Suppressor macrophage (primary cell): ENCODE measurements at places on chromosomes 3 and 15.

DNA sequence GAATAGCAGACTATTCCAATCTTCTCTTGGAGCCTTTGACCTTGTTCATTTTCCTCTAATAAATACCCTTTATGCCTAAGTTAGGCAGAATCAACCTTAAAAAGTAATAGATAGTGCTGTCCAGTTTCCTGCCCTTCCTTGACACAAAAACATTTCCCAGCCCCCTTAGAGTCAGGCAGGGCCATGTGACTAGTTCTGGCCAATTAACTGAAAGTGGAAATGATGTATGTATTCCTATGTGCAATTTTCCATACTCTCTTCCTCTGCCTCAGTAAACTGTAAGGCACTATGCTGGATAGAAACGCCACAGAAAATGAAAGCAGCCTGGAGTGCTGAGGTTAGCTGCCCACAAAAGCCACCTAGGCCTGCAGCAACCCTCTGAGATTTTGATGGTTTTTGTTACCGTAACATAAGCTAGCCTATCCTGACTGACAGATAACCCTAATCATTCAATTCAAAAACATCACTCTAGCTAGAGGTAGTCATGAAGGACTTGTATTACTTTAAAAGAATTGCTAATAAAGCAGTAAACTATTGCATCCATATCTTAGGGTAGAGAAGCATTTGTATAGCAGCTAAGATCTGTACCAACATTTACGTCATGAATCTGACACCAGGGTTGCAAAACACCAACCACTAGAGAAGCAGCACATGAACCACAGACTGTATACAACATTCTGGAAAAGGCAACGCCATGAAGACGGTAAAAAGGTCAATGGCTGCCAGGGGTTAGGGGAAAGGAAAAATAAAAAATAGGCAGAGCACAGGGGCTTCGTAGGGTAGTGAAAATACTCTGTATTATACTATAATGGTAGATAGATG, 112.9 kb downstream of the ULK4 start:
- no peak for DNase-seq

- DNase-seq, result no peak
These were observed 19.1 kb downstream of the FAM174B start for GRCh38 chr15:92636401-92636907.

- DNase-seq, result no peak
These were observed 9.1 kb downstream of the CD80 start for GRCh38 chr3:119550192-119550910.

DNA sequence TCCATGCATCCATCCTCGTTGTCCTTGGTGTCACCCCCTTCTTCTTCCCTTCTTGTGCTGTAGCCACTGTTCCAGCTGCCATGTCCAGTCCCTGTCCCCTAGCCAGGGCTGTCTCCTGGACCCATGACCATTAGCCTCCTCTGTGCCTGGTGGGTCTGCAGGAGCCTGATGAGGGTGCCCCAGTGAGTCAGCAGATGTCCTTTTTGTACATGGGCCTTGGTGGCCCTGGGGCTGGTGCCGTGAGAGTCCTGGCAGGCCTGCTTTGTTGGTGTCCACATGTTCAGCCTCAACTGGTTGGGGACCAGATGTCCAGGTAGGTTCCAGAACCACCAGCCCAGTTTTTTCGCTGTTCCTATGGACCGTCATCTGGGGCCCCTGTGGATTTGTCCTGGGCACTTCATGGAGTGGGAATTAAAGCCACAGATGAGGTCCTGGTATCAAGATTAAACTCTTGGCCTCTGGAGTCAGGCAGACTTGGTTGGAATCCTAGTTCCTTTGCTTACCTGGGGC, 66.1 kb downstream of the FBLN2 start:
- no peak for DNase-seq

- DNase-seq, result no peak
These were observed 78.8 kb downstream of the EOMES start for GRCh38 chr3:27643355-27643754.

- DNase-seq, result peak; percentile 64
These were observed 644 bp upstream of the NGLY1 start for GRCh38 chr3:25783661-25784512.

DNA sequence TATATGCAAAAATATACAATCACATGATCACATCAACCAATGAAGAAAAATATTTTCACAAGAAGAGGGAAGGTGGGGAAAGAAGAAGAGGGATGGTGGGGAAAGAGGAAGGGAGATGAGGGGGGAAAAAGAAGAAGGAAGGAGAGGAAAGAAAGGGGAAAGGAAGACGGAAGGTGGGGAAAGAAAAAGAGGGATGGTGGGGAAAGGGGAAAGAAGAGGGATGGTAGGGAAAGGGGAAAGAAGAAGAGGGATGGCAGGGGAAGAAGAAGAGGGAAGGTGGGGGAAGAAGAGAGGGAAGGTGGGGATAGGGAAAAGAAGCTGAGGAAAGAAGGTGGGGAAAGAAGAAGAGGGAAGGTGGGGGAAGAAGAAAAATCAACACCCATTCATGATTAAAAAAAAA, 3.2 kb upstream of the GOLGB1 start:
- DNase-seq, result no peak
